ENCODE measurements at places on chromosomes 12 and 14.

- no peak for DNase-seq
Observed at GRCh38 chr12:32970465-32971110, 74.0 kb upstream of the PKP2 start.

DNA sequence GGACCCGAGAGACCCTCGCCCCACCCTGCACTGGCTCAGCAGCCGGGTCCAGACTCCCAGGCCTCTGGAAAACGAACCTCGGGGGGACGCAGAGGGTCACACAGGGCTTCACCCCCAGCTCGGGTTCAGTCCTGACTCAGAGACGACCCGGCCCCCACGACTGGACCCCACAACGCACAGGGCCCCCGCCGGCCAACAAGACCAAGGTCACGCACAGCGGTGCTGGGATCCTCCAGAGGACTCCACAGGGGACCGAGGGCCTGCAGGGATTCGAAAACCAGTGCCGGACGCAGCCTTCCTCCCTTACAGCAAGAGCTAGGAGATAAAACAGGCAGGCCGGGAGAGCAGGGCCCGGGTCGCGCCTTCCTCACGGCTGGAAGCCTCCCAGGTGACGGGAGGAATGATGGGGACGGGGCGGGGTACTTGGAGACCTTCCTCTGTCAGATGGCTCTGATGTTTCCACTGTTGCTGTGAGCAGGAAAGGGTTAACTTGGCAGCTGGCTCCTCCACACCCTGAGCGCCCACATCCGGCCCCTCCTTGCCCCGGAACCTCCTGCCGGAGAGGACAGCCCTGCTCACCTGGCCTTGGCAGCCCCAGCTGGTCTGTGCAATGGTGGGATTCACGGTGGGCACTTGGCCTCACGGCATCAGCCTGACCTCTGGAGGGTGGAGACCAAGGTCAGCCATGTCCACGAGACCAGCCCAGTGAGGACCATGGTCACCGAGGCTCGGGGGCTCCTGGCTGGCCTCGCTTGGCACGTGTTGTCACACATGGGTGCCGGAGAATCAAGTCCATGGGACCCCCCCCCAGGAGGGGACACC lies 46.2 kb downstream of the GALNT9 start:
- no peak for DNase-seq

GRCh38 chr12:123077298-123078119 lies 73.4 kb downstream of the PITPNM2 start:
- DNase-seq, result no peak

DNA sequence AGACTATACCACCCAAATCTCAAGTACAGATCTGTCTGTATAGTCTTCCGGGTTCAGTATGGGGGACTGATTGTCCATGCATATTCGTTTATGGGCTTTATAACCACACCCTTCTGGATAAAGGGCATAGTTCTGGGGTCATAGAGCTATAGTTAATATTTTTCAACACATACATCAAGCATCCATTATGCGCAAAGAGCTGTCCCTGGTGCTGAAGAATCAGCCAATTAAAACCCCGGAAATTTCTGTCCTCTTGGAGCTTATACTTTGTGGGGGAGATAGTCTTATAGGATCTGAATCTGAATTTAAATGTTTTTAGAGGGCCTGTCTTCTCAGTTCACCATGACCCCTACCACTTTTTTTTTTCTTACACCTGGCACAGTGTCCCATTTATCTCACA lies 256.7 kb downstream of the SUDS3 start:
- no peak for DNase-seq

- DNase-seq, result no peak
Observed at GRCh38 chr12:111074965-111075364, 154.6 kb upstream of the MYL2 start.

All from iris pigment epithelial cell (primary cell).